ENCODE measurements at places on chromosomes 11 and 22. TPM values are rescaled to one million over a fixed set of nuclear protein-coding genes. Genes with fewer than 3 reads are reported as not detected.

The THRSP gene
- total RNA-seq: not detected

The SLC15A3 gene
- 0.77 TPM for total RNA-seq

The BCO2 gene
- 0.38 TPM for total RNA-seq

The PATE2 gene
- total RNA-seq: not detected

The TMEM45B gene
- 29.1 TPM for total RNA-seq

The METTL15 gene
- total RNA-seq: 14.4 TPM

The RAG1 gene
- total RNA-seq: 0.14 TPM

The VWCE gene
- 27.6 TPM for total RNA-seq

The POU2AF2 gene
- not detected for total RNA-seq

The DKK3 gene
- 0.09 TPM for total RNA-seq
